ENCODE measurements at places on chromosomes 2 and 18.

- no peak for DNase-seq
These were observed 77.0 kb downstream of the UPP2 start for GRCh38 chr2:158178646-158179045.

DNA sequence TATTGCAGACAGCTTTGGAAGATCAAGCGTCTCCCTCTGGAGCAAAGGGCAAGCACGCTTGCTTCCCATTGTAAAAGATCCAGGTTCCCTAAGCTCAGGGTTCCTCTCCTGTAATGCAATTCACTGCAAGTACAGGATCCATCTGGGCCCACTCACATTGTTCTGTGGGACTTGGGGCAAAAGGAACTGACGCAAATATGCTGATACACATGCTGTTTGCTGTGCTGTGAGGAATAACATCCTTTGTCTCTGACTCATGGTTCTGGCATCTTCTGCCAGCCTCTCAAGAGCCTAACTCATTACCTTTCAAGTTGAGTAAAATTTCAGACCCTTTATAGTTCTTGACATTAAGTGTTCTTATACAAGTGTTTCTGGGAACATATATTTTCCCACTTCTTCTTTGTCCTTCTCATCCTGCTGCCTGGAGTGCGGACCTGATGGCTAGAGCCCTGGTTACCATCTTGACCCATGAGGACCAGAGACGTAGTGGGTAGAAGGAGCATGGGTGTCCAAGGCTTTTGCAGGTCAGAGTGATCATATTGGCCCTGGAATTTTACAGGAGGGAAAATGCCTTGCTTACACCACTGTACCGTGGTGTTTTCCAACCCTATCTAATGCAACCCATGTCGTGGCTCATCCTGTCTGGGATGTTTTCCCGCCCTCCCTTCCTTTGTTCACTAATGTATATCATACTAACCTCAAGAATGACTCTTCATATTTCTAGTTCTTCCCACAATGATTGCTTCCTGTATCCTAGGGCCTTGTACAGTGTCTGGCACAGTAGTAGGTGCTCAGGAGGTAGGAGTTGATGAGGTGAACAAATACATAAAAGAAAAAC, 145.7 kb upstream of the GLI2 start:
- DNase-seq = no peak

GRCh38 chr18:9629709-9630108, 15.3 kb upstream of the PPP4R1 start:
- DNase-seq = no peak

GRCh38 chr2:210839450-210839849, 283.1 kb downstream of the CPS1 start:
- no peak for DNase-seq

DNA sequence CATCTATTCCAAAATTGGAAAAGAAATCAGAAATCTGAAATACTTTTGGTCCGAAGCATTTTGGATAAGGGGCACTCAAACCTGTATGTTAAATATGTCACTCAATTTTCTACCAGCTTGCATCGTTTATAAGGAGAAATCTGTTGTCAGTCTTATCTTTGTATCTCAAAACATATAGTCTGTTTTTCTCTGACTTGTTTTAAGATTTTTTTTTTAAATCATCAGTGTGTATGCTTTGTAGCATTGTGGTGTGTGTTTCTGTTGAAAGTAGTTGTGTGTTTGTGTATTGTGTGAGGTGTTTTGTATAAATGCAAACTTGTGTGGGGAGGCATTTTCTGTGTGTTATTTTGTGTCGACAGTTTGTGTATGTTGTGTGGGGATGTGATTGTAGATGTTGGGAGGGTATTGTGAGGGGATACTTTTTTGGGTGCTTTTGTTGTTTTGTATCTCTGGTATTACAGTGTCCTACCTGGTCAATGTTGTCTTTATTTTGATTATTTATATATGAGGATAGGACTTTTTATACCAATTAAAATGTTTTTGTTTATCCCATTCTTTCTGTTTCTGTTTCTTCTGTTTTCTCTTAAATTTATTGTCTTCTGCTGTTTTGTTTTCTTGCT, 30.9 kb downstream of the SMCHD1 start:
- no peak for DNase-seq

DNA sequence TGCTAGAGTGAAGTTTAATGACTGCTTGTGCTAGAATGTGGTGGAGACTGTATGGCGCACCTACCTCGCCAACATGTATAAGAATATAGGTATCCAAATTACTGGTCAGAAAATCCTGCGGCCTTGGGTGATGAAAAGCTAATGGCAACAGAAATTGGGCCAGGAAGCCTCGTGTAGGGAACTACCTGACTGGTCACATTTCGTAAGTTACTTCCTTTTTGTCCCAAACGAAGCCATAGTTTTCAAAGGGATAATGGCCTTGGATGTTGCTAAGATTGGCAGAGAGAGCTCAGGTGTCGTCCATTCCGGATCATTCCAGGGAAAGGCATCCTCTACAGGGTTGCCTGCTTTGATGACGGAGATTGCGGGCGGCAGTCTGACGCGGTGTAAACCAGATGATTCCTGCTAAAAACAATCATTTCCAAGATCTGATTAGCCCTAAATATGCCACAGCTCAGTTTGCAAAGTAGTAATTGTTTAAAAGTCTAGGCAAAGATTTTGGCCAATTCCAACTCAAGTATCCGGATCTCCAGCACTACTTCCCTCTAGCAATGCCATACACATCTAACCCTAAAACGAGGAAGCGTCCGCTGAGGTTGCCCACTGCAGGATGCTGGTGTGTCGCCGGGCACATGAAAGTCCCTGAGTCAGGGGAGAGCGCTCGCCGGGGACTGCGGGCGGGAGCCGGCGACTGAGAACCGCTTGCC, 708 bp upstream of the MALT1 start:
- no peak for DNase-seq

DNA sequence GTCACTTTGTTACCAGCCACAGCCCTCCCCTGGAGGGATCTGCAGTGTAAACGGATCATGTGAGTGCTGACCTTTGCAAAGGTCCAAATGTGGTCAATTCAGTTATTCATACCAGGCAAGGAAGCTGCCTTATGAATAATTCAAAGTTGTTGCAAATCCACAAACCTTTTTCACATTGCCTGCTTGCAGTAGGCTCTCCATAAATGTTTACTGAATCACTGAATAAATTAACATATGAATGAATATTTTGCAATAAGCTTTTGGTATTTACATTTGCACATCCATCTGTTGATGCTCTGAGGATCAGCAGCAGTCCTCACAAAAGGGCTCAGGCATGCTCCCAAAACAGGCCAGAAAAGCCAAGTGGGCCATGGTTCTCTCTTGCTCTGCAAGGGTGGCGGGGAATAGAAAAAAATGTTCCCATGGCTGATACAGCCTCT, 156.8 kb downstream of the VAPA start:
- no peak for DNase-seq

DNA sequence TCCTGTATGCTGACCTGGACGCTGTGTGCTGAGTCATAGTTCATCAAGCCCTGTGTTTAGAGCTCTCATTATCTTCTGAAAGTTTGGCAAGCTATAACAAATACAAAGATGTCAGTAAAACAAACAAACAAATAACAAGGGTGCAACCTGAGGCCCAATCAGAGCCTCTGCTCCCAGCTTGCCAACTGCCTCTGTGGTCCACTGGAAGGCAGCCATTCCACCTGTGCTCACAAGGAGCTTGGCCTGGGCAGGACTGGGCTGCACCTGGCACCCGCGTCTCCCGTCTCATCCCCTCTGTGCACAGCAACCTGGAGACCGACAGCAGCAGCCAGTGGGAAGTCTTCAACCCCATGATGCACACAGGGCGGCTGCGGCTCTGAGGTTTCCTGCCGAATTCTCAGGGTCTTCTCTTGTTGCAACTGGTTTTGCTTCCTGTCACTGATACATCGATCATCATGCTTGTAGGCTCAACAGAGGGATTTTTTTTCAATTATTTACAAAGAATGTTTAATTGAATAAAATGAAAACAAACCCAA, 97.8 kb downstream of the TMEM18 start:
- DNase-seq = no peak

Data from T-helper 1 cell (primary cell).